SHP77 treated with DMSO at 0.1 percent for 48 hours (cell line): ENCODE measurements at places on chromosomes 5 and 9.
A peak's percentile ranks its signal among the peaks of the same experiment; 100 is the strongest.

- no peak for DNase-seq
Observed at GRCh38 chr9:110291921-110292557, 35.7 kb upstream of the TXN start.

- no peak for DNase-seq
Observed at GRCh38 chr5:32859211-32859641, 148.1 kb downstream of the NPR3 start.

GRCh38 chr9:36964791-36965190, 69.3 kb downstream of the PAX5 start:
- no peak for DNase-seq

DNA sequence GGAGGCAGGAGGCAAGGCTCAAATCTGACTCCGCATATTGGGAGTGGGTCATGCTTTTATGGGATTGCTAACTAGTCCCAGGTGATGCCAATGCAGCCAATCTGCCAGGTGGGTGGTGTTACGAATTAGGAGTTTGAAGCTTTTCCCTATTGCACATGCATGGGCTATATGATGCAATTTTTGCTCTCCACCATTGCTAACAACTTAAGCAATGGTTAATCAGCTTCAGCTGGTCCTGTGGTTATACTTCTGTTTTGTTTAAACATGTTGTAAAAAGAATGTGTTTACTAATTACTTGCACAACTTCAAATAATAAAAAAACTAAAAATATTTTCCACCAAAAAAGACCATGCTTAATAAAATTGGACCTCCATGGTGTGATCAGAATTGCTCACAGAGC, 55.7 kb downstream of the SHC3 start:
- DNase-seq, result no peak

GRCh38 chr9:88975966-88976889, 15.0 kb upstream of the S1PR3 start:
- no peak for DNase-seq

DNA sequence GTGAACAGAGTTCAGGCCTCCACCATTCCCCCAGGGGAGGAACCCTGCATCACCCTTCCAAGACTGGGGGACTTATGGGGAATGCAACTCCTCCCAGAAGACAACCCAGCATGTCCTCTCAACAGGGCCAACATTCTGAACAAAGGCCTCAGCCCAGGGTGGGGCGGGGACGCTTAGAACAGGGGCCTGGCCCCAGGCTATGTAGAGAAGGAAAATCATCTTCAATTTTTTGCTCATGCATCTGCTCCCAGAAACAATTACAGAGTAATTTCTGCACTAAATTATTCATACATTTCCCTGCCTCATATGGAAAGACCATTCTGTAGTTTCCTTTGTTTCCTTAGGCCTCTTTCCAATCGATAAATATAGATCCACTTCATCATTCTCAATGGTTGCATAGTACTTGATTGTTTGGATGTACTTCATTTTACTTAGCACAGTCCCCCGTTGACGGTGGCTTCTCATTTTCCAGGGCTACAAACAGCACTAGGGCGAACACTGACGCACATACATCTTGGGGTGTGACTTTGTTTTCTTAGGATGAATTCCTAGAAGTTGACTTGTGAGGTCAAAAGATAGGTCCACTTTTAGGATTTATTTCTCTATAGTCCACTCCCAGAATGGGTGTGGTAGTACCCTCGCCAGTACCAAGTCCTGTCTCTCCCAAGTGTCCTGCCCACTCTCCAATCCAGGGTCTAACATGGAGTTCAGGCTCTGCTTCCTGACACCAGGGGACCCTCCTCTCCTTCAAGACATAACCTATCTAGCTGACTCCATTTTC, 27.2 kb upstream of the SMU1 start:
- DNase-seq, result no peak

DNA sequence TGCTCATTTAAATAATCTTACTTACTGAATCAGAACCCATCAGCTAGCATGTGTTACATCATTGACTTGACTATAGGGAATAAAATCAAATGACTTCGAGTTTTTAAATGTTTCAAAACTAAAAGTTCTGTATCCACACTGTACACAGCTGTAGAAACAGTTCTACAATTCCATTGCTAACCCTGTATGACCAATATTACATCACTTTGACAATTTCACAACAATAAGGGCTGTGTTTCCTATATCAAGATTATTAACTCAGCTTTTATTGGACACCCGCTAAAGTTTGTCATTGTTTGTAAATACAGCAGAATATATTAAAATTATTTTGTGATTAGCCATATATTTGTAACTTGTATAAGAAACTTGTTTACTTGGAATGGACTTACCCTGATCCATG, 540.8 kb downstream of the PRELID2 start:
- no peak for DNase-seq

GRCh38 chr9:78574354-78575045, 277.6 kb downstream of the PSAT1 start:
- no peak for DNase-seq

GRCh38 chr9:120281665-120282064, 298.3 kb downstream of the CDK5RAP2 start:
- DNase-seq, result no peak

GRCh38 chr5:148425808-148426207, 42.0 kb downstream of the FBXO38 start:
- DNase-seq, result no peak

GRCh38 chr9:17802249-17802857, 223.5 kb downstream of the SH3GL2 start:
- no peak for DNase-seq

DNA sequence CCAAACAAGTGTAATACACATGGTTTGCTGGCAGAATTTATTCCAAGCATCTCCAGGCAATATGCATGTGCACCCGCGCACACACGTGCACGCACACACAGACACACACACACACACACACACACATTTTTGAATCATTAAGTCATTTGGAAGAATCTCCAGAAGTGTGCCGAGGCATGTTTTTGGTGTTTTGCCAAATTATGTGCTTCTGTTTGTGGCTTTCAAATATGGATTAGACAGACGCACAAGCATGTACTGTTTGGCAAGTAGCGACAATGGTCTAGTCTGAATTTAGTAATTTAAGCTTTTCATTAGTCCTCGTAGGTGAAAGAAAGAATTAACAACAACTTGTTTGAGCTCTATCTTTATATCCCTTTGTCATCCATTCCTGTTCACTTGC, 36.7 kb downstream of the NFIB start:
- no peak for DNase-seq

- DNase-seq, result no peak
Observed at GRCh38 chr9:19372567-19372966, 7.5 kb downstream of the RPS6 start.

DNA sequence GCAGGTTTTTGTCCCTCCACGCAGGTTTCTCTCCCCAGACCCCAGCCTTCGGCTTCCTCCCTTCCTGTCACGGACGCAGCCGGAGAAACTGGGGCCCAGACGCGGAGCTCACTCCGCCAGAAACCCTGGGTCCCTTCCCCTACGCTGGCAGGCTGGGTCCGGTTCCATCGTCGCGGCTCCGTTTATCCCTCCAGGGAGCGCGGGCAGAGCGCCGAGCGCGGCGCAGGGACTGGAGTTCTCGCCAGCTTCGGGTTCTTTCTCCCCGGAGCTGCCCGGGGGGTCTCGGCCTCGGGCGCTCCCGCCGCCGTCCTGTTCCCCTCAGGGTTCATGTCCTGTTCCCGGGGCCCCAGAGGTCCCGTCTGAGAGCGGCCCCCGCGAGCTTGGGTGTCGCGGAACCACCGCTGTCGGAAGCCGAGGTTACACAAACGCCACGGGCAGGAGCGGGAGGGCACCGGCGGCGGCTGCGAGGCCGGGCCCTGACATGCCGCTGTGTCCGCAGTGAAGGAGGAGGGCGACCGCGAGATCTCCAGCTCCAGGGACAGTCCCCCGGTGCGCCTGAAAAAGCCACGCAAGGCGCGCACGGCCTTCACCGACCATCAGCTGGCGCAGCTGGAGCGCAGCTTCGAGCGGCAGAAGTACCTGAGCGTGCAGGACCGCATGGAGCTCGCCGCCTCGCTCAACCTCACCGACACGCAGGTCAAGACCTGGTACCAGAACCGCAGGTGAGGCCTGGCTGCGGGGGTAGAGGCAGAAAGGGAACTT, 4.6 kb downstream of the BARHL1 start:
- no peak for DNase-seq

DNA sequence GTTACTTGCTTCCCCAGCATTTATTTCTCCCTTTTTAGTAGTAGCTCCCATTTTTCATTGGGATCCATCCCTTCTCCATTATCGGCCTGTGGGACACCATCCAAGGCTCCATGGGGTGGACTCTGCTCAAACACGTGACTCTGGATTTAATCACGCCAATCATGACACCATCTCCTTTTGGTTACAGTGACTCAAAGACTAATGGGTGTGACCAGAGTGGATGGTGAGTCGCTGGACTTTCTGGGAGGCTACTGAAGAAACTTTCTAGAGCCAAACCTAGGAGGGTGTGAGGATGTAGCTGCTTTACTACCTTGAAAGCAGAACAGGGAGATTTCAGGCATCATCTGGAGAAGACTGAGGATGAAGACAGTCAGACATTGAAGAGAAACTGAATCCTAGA, 93.1 kb downstream of the PJA2 start:
- DNase-seq, result no peak

GRCh38 chr5:15383469-15383868, 116.5 kb upstream of the FBXL7 start:
- peak; percentile 72 for DNase-seq

- no peak for DNase-seq
Observed at GRCh38 chr5:36089989-36090388, 23.3 kb upstream of the UGT3A2 start.

GRCh38 chr9:80157561-80157983, 585.8 kb downstream of the TLE4 start:
- DNase-seq, result no peak

- no peak for DNase-seq
Observed at GRCh38 chr9:101354765-101355708, 29.8 kb downstream of the BAAT start.

- DNase-seq, result no peak
Observed at GRCh38 chr9:136992819-136993369, 672 bp downstream of the PAXX start.

GRCh38 chr9:128532581-128532980, 19.8 kb upstream of the SPTAN1 start:
- no peak for DNase-seq

DNA sequence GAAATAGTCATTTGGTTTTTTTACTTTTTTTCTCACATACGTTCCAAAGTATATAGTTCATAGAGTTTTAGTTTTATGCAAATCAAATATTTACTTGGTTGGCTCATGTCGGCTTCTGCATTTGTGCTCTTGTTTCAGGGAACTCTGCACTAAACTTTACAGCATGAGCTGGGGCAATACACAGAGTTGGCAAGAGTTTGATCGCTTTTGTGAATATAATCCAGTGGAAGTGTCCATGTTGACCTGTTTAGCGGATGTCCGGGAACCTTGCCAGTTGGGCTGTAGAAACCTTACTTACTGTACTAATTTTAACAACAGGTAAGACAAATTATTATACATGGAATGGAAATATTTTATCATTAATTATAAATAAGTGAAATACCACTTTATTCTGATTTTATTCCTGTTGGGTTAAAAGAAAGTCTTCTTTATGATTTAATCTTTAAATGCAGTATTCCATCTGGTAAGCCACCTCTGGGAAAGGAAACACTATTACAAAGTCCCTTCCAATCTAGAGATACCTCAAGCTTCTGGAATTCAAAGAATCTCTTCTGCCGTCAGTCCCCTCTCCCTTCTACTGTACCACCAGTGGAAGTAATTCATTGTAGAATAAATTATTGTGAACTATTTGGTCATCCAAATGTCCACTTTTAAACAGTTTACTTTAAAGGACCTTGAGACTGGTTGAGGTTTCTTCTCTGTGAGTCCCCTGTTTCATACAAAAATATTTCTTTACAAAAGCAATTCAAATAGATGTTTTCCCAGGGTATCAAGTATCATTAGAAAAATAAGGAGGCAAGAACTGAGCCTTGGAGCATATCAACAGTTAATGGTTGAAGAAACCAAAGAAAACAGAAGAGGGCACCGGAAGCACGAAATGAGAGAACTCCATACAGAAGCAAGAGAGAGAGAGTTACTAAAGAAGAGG, 45.2 kb upstream of the GLIPR2 start:
- DNase-seq, result no peak

GRCh38 chr5:100188778-100189177, 346.4 kb upstream of the FAM174A start:
- DNase-seq, result no peak

DNA sequence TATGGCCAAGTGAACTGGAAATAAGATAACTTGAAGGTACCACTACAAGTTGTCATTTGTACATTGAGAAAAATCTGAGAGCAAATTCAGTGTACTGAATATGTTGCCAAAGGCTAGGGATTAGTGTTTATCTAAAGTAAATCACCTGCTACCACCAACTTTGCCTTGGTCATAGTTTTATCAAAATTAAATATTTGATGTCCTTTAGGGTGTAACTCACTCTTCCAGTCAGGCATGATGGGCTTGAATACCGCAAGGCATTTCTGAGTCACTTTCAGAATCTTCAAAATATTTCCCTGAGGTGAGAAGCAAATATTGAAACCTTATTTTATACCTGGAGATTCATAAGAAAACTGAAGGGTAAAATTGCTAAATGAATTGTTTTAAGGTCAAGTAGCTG, 1338.6 kb upstream of the ACO1 start:
- DNase-seq, result no peak

GRCh38 chr5:157542282-157543000, 33.1 kb downstream of the ADAM19 start:
- no peak for DNase-seq

DNA sequence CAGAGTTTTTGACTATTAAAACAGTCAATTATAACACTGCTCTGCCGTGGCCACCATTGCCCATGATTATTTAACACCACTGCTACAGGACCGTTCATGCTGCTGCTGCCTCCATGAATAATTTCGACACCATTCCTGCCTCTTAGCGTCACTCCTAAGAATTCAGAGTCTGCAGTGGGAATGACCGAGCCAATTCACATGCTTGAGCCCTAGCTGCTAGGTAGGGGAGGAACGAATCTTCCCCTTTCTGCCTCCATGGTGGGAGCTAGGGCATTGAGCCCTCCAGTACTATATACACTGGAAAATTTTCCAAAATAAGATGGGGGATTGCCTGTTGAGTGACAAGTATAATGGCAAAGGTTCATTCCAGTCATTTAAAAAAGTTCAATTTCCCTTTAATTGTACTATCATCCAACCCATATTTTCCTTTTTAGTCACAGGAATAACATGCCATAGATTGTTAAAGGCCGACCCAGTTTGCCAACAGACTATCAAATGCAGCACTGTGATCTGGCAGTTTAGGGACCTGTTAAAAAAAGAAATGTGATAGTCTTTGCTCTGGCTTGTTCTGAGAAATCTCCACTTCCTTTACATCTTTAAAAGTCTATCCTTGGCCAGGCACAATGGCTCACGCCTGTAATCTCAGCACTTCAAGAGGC, 13.5 kb upstream of the B4GALT1 start:
- no peak for DNase-seq

GRCh38 chr5:76393035-76393680, 9.9 kb upstream of the IQGAP2 start:
- no peak for DNase-seq

GRCh38 chr9:89891591-89892304, 286.9 kb downstream of the GADD45G start:
- DNase-seq, result no peak

DNA sequence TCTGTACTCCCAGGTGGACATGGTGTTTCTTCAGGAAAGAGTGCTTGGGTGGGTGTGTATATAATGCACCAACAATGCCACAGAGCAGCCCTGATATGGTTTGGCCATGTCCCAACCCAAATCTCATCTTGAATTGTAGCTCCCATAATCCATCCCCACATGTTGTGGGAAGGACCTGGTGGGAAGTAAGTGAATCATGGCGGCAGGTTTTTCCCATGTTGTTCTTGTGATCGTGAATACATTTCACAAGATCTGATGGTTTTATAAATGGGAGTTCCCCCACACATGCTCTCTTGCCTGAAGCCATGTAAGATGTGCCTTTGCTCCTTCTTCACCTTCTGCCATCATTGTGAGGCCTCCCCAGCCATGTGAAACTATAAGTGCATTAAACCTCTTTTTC, 158.5 kb downstream of the NR3C1 start:
- DNase-seq, result no peak
